Cortex of kidney (tissue), 1 donor: ENCODE measurements at places on chromosomes 12 and 14.

GRCh38 chr12:131194166-131194565 lies 240.5 kb downstream of the ADGRD1 start:
- DNase-seq, result no peak

DNA sequence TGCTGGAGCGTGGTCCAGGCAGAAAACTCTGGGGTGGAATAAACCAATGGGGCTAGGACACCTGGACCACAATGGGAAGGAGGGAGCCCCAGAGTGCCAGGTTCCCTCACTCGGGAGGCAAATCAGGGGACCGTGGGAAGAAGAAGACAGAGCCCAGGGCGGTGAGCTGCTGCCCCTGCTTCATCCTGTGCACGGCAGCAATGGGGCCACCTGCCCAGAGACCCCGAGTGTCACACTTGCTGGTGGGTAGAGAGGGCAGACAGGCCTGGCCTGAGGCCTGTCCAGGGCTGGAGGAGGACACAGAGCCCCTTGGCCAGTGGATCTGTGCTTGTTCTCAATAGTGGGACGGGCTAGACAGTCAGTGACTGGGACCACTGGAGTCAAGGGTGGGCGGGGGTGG lies 58.2 kb downstream of the DIO3 start:
- DNase-seq, result no peak

- no peak for DNase-seq
These were observed 151.8 kb downstream of the FUT8 start for GRCh38 chr14:65564370-65564769.

DNA sequence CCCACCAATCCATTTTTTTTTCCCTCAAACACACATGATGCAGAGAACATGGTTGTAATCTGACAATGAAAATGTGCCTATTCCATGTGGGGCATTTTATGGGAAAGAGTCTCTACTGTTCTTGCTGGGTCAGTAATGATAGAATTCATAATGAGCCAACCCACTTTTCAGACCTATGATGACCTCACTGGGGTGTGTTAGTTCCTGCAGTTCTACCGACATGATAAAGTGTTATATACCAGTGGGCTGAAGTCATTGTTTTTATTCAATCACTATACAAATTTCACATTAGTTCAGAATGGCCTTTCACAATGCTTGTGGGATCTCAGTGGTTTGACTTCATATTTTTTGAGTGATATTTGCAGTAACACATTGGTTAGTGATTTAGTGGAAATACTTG lies 47.5 kb downstream of the PPFIBP1 start:
- DNase-seq, result no peak

- no peak for DNase-seq
These were observed 993.9 kb downstream of the GALC start for GRCh38 chr14:86999036-86999435.

- DNase-seq, result no peak
These were observed 94.0 kb upstream of the SLC38A4 start for GRCh38 chr12:46919666-46920400.

DNA sequence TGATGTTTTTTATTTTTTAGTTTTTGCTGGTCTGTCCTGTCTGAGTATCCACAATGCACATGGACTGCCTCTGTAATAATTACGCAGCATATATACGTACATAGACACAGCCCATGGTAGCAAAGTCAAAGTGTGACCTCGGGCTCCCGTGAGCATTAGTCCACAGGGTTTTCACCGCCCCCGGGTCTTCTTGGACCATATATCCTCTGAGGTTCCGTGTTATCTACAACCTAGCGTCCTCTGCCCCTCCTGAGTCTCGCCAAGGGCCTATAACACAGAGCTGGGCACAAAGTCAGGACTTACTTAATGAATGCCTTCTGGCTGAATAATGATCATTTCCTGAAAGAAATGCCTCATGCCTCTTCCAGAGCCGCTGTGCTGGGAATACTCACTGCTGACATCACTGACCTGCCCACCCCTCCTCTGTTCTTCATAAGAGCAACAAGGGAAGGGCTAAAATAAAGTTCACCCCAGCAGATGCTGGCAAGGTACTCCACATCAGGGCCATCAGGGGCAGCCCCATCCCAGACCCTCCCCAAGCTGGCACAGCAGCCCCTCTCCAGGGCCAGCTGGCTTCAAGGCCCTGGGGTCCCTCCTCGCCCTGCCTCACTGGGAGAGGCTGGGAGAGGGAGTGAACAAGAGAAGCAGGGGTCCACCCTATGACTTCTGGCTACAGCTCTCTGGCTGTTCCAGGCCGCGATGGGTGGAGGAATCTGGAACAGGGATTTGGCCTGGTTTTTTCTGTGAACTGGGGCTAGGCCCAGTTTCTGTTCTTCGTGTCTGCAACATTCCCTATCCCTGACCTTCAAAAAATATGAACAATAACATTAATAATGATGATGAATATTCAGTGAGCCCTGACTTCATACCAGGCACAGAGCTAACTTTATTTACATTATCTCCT lies 7.9 kb downstream of the HDAC7 start:
- DNase-seq, result no peak

- no peak for DNase-seq
These were observed 19.6 kb downstream of the MORN3 start for GRCh38 chr12:121649819-121650353.

- no peak for DNase-seq
These were observed 179.3 kb upstream of the BTG1 start for GRCh38 chr12:92324849-92325500.

DNA sequence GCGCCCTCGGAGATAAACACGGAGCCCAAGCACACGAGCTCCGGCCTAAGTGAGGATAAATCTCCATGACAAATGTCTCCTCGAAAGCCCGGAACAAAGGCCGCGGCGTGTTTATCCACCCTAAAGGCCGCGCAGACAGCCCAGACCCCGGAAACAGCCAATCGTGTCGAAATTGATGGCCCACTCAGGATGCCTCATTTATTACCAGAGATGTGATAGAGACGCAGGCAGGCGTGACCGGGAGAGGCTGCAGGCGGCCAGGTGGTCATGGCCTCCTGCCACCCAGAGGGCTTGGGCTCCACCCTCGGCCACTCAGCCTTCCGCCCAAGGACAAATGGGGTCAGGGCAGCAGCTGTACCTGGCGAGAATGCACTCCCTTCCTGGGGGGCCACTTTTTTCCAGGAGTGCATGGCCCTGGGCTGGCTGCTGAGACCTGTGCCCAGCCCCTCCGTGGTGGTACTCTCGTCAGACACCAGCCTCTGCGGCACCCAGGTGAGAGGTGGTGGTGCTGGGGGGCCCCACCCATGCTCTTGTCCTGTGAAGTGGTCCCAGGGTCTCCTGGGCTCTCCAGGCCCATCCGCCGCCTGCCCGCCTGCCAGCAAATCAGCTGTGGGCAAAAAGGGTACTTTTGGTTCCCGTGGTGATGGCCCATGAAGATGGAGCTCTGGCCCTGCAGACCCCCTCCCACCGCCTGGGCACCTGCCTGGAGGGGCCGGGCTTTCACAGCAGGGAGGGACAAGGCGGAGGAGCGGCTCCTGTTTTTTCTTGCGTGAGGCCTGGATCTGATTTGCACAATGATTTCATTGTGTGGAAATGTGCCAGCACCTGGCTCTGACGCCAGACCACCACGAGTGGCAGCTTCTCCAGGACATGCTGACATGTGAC lies 211.5 kb upstream of the C14orf180 start:
- no peak for DNase-seq

DNA sequence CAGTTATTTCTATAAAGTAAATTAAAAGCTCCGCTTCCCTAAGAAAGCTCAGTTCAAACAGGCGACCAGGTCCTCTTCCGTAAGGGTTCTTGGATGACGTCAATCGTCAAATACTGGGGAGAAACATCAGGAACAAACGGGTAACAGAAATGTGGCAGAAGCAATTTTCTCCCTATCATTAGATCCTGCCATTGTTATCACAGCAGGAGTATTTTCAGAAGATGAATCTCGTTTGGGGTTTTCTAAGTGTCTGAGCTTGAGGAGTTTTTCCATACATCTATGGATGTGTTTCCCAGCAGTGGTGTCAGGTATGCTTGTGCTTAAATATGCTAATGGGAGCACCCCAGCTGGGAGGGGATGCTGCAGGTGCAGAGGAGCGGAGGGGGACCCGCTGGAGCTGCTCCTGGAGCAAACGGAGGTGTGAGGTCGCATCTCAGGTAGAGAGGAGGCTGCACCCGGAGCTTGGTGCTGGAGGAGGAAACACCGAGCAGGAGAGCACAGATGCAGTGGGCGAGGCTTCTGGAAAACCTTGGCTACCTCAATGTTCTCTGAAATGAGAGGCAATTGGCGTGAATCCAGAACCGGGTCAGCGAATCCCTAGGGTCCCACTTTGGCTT lies 795.5 kb downstream of the AACS start:
- DNase-seq, result no peak

DNA sequence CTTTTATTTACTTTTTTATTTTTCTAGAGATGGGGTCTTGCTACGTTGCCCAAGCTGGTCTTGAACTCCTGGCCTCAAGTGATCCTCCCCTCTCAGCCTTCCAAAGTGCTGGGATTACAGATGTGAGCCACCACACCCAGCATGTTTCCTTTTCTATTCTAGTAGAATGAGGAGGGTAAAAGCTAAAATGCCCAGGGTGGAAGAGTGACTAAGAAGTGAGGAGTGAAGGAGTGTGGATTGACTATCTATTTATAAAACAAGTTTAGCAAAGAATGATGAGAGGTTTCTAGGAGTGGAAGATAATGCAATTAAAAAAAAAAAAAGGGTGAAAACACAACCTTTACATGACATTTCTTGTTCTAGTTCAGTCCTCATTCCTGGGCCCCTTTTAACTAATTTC lies 29.8 kb upstream of the PKP2 start:
- no peak for DNase-seq

DNA sequence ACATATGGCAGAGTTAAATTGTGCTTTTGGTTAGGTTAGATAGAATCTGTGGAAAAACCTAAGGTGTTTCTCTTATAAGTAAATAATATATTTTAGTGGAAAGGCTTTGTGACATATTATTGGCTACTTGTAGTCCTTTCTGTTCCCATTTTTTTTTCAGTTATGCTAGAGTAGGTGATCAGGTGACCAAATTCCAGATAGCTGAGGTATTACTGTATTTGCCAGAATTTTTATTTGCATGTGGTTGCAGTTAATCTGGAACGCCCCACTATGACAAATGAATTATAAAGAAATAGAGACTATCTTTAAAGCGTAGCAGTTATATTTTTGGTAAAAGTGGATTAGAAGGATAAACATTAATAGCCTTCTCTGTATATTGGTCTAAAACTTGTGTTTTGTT lies 52.0 kb downstream of the ARHGAP5 start:
- DNase-seq, result no peak
